ENCODE measurements at places on chromosomes 16 and 17.

DNA sequence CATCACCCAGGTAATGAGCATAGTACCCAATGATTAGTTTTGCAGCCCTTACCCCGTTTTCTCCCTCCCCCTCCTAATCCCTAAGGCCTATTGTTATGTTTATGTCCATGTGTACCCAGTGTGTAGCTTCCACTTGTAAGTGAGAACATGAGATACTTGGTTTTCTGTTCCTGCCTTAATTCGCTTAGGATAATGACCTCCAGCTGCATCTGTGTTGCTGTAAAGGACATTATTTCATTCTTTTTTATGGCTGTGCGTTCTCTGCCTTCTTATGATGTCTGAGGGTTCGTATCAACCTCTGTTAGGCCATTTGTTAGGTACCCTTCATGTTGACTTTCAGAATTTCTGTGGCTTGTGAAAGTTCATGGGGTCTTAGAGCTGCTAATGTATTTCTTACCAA, 31.0 kb downstream of the CTCF start:
- DNase-seq, result no peak

GRCh38 chr17:82921426-82921825, 81.6 kb upstream of the ZNF750 start:
- DNase-seq, result no peak

- DNase-seq, result peak; percentile 84
These were observed 27.7 kb upstream of the CLEC18B start for GRCh38 chr16:74448990-74449389.

DNA sequence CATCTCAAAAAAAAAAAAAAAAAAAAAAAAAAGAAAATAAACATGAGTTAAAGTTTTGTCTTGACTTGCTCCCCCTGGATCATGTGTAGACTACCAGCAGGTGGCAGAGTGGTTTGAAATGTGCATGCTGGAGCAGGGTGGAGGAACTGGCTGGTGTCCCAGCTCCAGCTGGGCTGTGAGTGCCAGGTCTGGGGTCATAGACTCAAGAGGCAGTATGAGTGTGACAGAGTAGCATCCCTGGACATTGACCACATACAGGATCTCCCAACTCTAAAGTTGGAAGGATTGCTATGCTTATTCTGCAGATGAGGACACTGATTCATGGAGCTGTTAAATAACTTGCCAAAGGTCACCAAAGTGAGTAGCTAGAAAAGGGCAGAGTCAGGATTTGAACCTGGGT, 198.0 kb upstream of the MPHOSPH6 start:
- peak; percentile 36 for DNase-seq

DNA sequence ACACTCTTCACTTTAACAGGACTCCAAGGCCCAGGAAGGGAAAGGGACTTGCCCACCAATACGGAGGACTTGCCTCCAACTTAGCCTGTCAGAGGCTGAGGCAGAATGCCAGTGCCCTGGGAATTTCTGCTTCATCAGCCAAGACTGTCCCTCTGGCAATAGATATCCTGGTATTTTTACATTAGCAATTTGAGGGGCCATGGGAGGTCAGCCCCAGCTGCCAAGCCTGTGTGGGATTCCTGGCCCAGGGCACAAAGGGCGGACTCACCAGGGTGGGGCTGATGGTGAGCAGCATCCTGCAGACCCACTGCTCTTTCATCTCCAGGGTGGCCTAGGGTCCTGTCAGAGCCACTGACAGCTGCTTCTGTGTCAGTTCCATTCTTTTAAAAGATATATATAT, 78.3 kb upstream of the CIBAR2 start:
- DNase-seq, result no peak
